Activated naive CD4-positive, alpha-beta T cell (primary cell): ENCODE measurements at places on chromosomes 7 and 10.

DNA sequence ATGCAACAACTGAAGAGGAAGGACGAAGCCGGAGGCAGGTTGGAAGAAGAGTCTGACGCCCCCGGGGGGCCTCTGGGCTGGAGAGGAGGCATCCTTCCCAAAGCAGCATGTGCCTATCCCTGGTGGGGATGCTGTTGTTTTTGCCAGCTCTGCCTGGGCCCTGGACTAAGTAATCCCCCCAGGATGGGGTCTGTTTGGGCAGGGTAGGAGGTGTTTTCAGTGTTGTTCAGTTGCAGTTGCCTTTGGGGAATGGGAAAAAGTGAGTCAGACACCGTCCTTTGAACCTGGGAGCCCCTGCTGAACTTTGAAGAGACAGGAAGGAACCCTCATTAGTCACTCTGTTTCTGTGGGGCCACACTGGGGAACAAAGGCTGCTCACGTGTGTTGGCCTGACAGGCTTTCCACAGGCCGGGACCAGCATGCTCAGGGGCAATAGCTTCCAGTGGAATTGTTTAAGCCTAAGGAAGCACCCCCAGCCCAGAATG lies 35.2 kb upstream of the GDF10 start:
- no peak for DNase-seq

DNA sequence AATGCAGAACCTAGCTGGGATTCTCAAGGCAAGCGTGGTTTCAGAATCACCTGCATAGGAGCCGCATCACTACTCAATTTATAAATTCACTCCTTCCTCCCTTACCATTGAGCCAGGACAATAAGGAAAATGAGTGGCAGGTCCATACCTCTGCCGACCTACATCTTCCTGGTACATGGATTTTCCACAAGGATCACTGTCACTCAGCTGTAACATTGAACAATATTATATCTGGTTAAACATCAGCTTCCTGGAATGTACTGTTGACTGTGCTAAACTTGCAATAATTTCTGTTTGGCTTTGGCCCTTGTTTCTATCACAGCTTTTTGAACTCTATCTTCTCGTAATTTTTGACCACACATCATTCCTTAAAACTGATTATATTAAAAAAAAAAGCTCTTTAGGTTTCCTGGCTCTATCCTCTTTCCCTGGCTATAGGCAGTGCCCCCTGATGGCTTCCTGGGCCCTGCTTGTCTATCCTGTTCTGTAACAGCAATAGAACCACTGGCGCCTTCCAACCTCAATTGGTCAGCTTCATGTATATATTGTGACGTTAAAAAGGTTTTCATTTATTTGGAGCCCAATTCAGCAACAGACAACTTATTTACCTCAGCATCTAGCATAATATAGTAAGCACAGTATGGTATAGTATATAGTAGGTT lies 59.2 kb downstream of the RNLS start:
- DNase-seq, result no peak

DNA sequence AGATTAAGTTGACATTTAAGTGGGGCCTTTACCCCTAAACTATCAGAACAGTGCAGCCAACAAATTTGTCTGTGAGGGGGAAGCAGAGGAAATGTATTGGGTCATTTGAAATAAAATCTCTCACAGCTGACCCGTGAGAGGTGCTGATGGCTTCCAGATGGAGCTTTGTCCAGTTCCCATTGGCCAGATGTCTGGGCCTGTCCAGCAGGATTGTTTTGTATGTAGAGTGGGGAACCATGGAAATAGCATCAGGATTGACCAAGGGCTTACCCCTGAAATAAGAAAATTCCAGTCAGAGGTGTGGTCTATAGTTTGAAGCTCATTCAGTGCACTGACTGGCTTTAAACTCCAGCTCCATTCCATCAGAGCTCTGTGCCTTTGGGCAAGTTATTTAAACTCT lies 50.6 kb downstream of the INHBA start:
- no peak for DNase-seq

GRCh38 chr7:40996233-40996677 lies 706.6 kb downstream of the INHBA start:
- DNase-seq, result no peak

DNA sequence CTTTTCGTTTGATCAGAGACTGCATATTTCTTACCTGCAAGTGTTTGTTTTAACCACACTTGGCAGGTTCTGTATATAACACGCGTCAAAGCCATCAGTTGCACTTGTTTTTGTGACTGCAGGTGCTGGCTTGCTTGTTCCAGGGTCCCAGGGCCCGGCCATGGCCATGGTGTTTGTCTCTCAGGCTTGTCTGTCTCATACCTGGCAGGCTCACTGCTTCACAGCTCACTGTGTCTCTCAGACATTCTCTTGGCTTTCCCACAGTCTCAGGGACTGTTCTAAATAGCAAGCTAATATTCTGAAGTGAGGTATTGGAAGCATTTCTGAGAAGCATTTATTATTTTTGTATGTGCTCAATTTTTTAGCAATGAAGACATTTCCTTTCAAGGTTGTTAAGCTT lies 46.9 kb downstream of the GPR141 start:
- DNase-seq, result no peak
